ENCODE measurements at places on chromosomes 16 and 17.
A peak's percentile ranks its signal among the peaks of the same experiment; 100 is the strongest.

DNA sequence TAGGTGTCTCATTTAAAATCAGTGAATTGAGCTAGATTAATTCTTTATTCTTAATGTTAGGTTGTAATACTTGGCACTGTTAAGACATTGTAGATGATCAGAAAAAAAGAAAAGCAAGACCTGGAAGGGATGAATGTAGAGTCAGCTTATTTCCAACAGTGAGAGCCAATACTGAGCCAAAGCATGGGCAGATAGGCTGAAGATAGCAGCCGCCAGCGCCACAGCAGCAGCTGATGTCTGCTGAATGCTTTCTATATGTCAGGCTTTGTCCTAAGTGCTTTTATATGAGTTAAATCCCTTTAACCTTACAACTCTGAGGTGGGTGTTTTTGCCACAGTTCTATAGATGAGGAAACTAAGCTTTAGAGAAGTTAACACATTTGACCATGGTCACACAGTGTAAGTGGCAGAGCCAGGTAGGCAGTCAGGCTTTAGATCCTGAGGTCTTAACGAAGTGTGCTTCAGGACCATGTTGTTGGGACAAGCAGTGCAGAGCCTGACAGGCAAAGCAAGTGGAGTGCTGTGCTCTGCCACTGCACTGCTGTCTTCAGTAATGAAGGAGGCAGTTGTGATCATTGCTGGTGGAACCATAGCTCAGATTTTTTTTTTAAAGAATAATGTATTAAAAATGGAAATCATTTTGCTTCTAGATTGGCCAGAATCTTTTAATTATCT lies 25.9 kb downstream of the TNRC6A start:
- DNase-seq, result no peak

- no peak for DNase-seq
Observed at GRCh38 chr17:29004081-29004692, 1.6 kb downstream of the SEZ6 start.

- DNase-seq, result no peak
Observed at GRCh38 chr17:58759522-58759921, 3.9 kb downstream of the PPM1E start.

GRCh38 chr17:69084911-69085310 lies 24.2 kb upstream of the ABCA9 start:
- peak; percentile 34 for DNase-seq

GRCh38 chr17:1452836-1453235 lies 3.2 kb downstream of the CRK start:
- DNase-seq, result no peak

DNA sequence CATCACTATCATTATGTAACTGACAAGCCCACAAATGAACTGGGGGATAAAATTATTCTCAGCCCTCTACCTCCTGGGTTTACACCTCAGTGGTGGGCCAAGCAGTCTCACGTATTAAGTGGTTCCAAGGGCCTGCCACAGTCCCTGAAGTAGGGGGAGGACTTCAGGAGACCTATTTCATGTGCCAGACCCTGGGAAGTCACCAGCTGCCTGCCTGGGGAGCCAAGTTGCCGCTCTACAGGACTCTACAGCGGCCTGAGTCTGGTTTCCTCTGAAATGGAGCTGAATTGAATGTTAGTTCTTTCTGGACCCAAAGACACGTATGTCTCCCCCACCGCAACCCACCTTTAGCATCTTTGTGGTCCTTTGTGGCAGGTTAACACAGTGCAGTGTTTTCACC lies 187.0 kb downstream of the IRX3 start:
- DNase-seq, result no peak

- no peak for DNase-seq
Observed at GRCh38 chr17:1035546-1036170, 38.7 kb downstream of the TIMM22 start.

GRCh38 chr17:13705221-13705620 lies 103.5 kb upstream of the HS3ST3A1 start:
- DNase-seq, result no peak

GRCh38 chr16:10181196-10182162 lies 749 bp downstream of the GRIN2A start:
- peak; percentile 24 for DNase-seq

All from LoVo (cell line).